Body of pancreas (tissue), 4 donors: ENCODE measurements at places on chromosomes 7 and 10.
A peak's percentile ranks its signal among the peaks of the same experiment; 100 is the strongest.

GRCh38 chr7:155694851-155695250, 50.4 kb downstream of the RBM33 start:
- no peak for DNase-seq

DNA sequence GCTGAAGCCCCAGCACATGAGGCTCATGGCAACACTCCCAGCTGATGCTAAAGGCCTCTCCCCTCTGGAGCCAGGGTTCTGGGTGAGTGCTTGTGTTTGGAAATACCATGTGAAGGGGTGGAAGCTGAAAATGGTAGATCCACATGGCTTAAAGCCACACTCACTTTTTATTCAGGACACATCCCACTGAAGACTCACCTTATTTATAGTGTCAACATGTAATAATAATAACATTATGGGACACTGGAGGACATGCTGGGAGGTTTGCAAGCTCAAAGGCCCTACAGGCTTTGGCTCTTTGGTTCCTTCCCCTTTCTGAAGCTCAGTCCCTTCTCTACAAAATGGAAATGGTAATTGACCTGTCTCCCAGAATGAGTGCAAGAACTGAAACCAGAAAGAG, 318.0 kb downstream of the GRID1 start:
- no peak for DNase-seq

DNA sequence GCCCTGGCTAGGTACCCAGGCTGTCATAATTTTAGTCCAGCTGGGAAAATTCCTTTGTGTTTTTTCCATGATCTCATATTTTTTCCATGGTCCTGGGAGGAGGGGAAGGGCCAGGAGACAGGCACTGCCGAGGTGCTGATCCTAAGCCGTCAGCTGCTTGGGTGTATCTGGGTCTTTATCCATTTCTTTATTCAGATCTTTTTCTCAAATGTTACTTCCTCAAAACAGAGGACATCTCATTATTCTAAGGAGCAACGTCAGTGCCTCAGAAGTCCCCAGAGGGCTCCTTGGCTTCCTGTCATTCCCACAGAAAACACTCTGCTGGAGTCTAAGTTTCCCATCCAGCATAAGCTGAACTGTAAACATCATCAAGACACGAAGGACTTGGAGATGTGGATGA, 2.8 kb upstream of the OR6V1 start:
- DNase-seq, result no peak

DNA sequence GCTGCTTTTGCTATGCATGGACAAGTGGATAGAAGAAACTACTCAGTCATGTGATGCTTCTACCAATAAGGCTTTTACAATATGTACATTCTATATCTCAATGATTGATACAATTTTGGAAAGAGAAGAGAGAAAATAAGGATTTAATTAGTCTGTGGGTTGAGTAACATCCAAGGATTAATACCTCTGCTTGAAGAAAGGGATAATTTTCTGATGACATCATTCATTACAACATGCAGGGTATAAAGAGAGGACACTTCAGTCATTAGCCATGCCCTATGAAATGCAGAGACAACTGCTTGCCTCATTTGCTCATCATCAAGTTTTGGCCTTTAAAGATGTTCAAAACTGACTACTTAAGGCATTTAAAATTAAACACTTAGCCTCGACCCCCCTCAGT, 237.3 kb downstream of the AHR start:
- no peak for DNase-seq

- DNase-seq, result no peak
These were observed 8.1 kb downstream of the AOC1 start for GRCh38 chr7:150860291-150860977.

- DNase-seq, result peak; percentile 4
These were observed 302.9 kb upstream of the ZMIZ1 start for GRCh38 chr10:78765726-78766335.

DNA sequence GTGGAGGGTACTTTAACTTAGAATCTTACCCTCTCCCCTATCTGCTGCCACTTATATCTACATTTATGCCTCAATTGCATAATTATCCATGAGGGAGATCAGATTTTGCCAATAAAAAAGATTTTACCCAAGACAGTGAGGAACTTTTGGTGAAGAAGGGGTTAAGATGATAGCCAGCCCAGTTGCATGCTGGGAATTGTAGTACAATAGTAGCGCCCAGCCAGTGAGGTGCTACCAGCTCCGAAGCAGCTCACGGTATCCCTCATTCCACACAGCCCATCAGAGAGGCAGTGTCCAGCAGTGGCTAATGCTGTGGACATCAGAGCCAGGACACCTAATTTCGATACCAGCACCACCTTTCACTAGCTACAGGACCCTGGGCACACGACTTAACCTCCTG, 5.9 kb upstream of the LGI1 start:
- DNase-seq, result no peak

GRCh38 chr7:38893061-38893460, 15.9 kb downstream of the VPS41 start:
- no peak for DNase-seq

GRCh38 chr7:36264123-36264801, 111.2 kb downstream of the EEPD1 start:
- no peak for DNase-seq

GRCh38 chr7:74396993-74397392, 56.7 kb upstream of the GTF2IRD1 start:
- no peak for DNase-seq
